ENCODE measurements at places on chromosomes 5 and 9. TPM values are rescaled to one million over a fixed set of nuclear protein-coding genes. Genes with fewer than 3 reads are reported as not detected.

The AGXT2 gene
- not detected for total RNA-seq

The SURF2 gene
- total RNA-seq, result 19.7 TPM

The CLPTM1L gene
- total RNA-seq, result 305 TPM

The DMRTA1 gene
- total RNA-seq, result 0.19 TPM

The NRARP gene
- 23.3 TPM for total RNA-seq

The CLIC3 gene
- 0.90 TPM for total RNA-seq

The PRSS3 gene
- total RNA-seq, result 16.2 TPM

The AHRR gene
- 9.4 TPM for total RNA-seq

The CERCAM gene
- total RNA-seq, result 48.1 TPM

Measured in endothelial cell of coronary artery (primary cell).